Stimulated activated naive CD8-positive, alpha-beta T cell treated with anti-CD3 and anti-CD28 coated beads, Interleukin-15, amount 100 ng/mL, for 72 hours (primary cell): ENCODE measurements at places on chromosomes 3 and 15.

DNA sequence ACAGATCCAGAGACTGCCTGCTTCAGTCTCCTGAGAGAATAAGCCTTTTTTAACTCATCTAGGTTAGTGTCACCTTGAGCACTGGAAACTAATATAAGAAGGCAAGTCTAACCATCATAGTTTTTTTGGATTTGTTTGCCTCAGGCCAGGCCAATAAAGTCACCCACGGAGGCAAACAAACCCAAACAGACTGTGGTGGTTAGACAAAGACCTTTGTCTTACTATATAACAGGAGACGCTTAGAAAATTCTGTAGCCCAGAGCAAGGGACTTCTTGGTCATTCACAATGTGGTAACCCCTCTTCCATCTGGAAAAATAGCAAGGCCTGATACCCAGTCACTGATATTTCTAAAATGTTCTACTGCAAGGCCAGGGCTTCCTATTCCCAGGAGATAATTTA, 45.3 kb upstream of the PPP2R3A start:
- DNase-seq, result no peak

GRCh38 chr15:47394286-47394809, 323.0 kb upstream of the SEMA6D start:
- DNase-seq, result no peak

- DNase-seq, result no peak
Observed at GRCh38 chr15:83850501-83851245, 196.8 kb downstream of the ADAMTSL3 start.

- DNase-seq, result peak; percentile 24
Observed at GRCh38 chr3:122679882-122680474, 661 bp upstream of the PARP14 start.

GRCh38 chr3:163879172-163879571, 1199.1 kb downstream of the SI start:
- no peak for DNase-seq

DNA sequence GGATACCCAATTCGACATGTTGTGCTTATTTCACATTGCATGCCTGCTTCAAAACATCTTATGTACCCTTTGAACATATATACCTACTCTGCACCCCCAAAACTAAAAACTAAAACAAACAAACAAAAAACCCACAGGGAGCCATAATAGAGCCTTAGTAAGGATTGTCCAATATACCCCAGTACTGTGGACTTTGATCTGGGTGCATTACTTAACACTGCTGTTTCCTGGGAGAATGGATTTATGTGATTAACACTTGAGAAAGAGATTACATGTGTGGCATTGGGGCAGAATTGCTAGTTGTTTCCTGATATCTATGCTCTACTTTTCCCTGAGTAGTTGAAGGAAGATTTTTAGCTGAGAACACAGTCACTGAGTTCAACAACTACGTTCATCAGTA, 583.4 kb upstream of the ROBO1 start:
- no peak for DNase-seq

DNA sequence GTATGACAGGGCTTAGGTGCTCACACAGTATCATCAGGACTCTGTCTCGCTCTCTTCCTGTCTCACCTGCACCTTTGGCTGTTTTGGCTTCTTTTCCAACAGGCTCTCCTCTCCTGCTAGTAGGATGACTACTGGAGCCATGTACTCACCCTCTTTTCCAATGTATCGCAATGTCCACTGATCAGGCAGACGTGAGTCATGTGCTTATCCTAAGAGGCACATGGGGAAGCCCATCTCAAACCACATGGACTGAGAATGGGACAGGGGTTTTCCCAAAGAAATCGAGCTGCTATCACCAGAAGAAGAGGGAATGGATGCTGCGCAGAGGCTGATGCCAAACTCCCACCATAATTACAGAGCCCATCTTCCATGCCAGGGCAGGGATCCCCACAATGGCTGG, 180.6 kb downstream of the IL5RA start:
- DNase-seq, result no peak

GRCh38 chr3:184524981-184525336, 36.6 kb upstream of the EPHB3 start:
- DNase-seq, result no peak

- DNase-seq, result no peak
Observed at GRCh38 chr15:90038632-90039095, 37.5 kb downstream of the ZNF710 start.
